ENCODE measurements at places on chromosomes 2 and 18.

- DNase-seq, result peak; percentile 86
These were observed 35.3 kb upstream of the DNMT3A start for GRCh38 chr2:25376750-25377621.

- no peak for DNase-seq
These were observed 55.1 kb downstream of the RALBP1 start for GRCh38 chr18:9530226-9531009.

GRCh38 chr2:229089776-229090175, 181.3 kb downstream of the PID1 start:
- no peak for DNase-seq

DNA sequence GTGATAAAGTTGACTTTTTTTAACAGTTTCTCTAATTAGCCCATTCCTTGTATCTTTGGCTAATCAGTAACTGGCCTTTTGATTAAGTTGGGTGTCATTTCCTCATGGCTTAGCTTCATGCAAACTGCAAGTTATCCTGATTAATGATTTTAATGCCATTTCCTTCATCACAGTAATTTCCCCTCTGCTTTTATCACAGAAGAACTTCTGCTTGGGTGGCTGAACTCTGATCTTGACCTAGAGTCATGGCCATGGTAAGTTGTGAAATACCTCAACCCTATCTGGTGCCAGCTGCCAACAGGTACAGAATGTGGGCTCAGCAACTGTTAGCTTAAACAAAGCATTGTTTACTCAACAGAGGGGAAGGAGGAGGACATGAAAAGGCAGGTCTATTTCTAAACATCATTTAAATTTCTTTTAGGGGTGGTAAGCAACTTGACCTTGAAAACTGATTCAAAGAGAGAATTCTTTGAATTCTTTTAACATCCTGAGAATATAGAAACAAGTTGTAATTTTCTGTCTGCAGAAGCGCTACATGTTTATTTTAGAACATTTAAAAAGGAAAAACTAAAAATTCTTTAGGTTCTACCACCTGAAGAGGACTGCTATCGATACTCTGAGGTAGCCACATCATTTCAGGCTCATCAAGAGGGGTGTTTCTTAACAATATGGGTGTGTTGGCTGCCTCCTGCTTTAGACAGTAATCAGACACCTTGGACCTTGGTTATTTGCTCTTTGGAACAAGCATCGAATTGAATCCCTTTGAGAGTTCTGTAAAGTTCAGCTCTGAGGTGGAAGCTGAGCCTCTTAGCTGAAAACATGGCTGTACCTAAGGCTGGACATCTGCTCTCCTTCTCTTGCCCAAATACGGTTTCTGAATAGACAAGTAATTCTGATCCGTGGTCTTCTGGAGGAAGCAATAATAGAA, 39.7 kb downstream of the ANXA4 start:
- no peak for DNase-seq

DNA sequence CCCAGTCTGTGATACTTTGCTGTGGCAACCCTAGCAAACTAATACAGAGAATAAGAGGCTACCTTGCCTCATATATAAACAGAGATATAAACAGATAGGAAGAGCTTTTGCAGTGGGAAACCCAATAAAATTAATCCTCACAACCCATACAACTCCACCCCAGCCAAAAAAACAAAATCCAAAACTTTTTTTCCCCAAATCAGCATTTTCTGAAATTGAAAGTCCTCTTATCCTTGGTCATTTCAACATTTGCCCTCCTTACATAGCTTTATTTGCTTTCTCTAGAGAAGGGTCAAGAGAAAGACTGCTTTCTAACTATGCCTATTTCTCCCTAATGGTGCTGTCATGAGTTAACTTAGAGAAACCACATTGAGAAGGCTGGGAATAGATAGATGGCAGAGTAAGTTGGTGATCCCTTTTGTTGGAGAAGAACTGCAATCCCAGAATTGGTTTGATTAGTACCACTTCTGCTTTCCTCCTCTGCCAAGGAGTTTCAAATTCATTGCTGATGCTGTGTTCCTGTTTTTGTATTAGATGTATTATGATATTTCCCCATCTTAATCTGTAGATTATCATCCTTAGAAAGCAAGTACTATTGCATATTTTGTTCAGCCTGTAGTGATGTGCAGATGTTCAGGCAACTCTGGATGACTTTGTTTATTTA, 76.5 kb upstream of the B3GNT2 start:
- no peak for DNase-seq

- no peak for DNase-seq
These were observed 50.9 kb downstream of the NCAPH start for GRCh38 chr2:96386470-96386869.

DNA sequence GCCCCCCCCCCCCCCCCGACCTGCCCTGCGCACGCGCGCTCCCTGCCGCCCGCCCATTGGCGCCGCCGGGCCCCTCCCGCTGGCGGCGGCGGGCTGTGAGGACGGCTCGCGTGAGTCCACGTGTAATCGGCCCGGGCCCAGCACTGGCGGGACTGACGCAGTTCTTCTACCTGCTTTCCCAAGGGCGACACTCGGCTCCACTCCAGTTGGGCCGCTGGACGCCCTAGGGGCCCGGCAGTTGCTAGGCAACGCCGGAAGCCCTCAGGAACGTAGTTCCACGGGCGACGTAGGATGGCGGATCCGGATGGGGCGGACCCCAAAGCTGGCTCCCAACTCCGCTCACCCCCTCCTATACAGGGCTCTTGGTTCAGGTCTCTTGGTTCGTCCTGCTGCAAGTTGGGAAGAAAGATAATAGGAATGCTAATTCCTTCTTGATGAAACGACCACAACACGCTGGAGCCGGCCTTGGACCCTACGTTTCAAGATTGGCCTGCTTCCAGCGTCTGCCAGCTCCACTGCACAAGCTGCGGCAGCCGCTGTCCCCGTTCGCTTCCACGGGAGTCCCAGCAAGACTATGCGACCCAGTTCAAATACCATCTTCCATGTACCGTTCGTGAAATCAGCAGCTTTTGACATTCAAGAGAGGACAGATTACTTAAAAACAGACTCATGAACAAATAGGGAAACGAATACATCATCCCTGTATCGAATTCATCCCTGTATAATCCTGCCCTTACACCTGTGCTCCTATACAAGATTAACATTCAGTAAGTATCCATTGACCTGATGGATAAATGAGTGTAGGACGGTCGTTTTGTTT, 415 bp upstream of the MCFD2 start:
- peak; percentile 39 for DNase-seq

DNA sequence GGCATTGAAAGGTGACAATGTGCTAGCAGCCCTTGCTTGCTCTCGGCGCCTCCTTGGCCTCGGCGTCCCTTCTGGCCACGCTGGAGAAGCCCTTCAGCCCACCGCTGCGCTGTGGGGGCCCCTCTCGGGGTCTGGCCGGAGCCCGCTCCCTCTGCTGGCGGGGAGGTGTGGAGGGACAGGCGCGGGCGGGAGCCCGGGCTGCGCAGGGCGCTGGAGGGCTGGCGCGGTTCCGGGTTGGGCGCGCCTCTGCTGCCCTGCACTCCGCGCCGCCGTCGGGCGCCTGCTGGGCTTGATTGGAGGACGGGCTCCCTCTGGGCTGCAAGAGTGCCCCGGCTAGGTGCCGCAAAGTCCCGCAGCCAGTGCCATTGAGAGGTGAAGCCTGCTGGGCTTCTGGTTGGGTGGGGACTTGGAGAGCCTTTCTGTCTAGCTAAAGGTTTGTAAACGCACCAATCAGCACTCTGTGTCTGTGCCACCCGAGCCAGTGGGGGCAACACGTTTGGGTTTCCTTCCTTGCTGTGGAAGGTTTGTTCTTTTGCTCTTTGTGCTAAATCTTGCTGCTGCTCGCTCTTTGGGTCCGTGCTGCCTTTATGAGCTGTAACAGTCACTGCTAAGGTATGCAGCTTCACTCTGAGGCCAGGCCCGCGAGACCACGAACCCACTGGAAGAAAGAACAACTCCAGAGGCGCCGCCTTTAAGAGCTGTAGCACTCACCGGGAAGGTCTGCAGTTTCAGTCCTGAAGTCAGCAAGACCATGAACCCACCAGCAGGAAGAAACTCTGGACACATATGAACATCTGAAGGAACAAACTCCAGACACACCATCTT, 14.8 kb upstream of the IMP4 start:
- DNase-seq, result no peak

- no peak for DNase-seq
These were observed 25.1 kb downstream of the MFF start for GRCh38 chr2:227349989-227350612.

DNA sequence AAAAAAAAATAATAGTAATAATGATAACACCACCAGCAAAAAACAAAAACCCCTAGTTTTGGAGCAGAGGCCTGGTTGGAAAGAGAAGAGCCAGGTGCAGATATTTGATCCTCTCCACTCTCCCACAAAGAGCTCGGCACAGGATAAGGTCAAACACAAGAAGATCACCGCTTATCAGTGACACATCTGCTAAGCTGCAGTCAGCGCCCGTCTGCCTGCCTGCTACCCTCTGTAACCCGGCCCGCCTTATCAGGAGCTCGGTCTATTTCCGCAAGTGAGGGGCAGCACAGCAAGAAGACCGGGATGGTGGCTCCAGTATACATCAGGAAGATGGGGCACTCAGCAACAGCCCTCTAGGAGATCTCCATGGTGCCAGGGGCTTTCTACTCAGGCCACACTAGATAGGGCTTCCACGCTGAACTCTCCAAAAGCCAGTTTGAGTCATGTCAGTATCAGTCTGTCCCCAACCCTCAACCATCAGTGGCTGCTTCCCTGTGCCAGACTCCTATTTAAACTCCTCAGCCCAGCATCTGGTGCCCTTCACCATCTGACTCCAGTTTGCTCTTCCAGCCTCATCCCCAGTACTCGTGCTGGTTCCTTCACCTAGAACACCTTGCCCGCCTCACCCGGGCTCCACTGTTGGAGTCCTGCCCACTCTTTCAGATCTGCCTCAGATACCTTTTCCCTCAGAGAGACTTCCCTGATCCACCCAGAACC, 67.3 kb upstream of the PPP1CB start:
- DNase-seq, result no peak

GRCh38 chr2:137847443-137847842, 116.8 kb upstream of the HNMT start:
- DNase-seq, result no peak

GRCh38 chr2:198374375-198375082, 570.1 kb downstream of the PLCL1 start:
- no peak for DNase-seq

DNA sequence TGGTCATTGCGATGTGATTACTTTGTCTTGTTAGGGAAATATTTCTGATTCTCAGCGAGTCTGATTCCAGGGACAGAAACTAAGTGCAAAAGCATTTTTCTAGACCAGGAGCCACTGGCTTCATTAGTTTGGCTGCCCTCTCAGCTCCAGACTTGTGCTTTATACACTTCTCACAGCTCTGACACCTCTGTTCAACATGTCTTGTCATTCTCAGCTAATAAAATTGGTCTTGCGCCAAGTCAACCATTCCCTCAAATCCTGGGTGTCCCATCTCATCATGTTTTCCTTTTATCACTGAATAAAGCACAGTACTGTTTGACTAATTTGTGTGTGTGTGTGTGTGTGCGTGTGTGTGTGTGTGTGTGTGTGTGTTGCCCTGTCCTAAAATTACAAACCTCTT, 215.5 kb upstream of the EPHA4 start:
- no peak for DNase-seq

DNA sequence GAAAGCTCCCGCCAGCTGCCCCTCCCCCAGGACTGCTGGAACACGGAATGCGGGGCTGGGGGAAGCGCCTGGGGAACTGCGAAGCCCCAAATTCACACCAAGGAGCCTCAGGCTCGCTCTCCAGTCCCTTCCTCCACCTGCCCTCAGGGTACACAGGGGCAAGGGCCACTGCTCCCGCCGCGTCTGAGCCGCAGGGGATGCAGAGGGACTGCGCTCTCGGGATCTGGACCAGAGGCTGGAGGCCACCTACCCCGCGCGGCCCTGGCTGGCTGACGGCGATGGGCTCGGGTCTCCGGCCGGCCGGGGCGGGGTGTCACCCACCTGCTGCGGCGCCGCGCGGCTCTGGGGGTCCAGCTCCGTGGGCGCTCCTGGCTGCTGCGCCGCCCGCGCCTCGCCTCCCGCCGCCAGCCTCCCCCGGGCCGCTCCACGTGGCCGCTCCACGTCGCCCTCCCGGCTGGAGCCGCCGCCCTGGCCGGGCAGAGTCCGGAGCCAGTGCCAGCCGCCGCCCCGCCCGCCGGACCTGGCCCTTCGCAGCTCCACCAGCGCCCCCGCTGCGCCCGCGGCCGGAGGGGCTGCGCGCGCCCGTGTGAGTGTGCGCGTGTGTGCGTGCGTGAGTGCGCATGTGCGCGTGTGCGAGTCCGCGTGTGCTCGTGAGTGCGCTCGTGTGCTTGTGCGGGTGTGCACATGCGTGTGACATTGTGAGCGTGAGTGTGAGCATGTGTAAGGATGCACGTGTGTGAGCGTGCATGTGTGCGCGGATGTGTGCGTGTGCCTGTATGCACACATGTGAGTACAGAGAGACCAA, at the start of gene CGREF1:
CGREF1 (minus strand) TSS at position 604 of the 805 bp plus-strand sequence. CDS start 14,762 bp downstream, outside the sequence.
- DNase-seq, result no peak

DNA sequence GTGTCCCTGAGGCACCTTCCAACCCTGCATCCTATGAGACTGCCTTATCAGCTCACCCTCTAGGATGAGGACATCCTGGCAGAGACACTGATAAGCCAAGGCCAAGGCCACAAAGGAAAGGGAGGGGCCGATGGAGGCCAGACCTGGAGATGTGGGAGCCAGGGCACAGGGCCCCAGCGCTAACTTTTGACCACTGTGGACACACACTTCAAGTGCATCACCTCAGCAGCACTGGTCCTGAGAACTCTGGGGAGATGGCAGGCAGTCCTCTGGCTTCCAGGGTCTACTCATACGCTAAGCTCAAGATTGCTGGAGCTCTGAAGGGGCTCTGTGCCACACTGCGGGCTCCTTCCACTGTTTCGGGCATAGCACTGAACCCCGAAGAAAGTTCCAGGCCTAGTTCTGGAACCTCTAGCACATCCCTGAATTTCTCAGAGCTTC, 100.2 kb upstream of the ID2 start:
- DNase-seq, result no peak

GRCh38 chr2:167794554-167795255, 452.7 kb downstream of the STK39 start:
- DNase-seq, result no peak

GRCh38 chr18:57543560-57543959, 42.9 kb downstream of the FECH start:
- DNase-seq, result no peak

GRCh38 chr2:121338281-121338680, 53.3 kb upstream of the TFCP2L1 start:
- DNase-seq, result no peak

- no peak for DNase-seq
These were observed 51.9 kb downstream of the DYSF start for GRCh38 chr2:71505086-71505769.

Data from activated CD8-positive, alpha-beta memory T cell treated with anti-CD3 and anti-CD28 coated beads for 1 hour (primary cell).